ENCODE measurements at places on chromosomes 12 and 14.

DNA sequence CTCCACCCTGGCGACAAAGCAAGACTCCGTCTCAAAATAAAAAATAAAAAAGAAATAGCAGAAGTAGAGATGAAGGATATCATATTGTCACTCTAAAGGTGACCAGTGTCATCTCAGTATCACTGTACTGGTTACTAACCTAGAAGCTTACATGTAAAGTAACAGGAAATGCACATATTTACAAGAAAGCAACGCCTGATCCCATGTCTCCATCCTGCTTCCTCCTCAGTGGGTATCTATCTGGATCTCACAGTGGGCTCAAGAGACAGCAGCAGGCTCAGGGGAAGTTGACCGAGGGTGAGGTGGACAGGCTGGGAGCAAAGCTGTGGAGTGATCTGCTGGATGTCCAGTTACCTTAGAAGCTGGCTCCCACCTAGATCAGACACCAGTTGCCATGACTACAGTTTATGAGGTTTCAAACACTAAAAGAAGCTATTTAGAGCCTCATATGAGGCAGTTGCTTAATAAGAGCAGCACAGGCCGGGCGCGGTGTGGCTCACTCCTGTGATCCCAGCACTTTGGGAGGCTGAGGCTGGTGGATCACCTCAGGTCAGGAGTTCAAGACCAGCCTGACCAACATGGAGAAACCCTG is 10.5 kb downstream of the MTRFR start:
- no peak for DNase-seq

GRCh38 chr12:95368931-95369330 is 105.0 kb upstream of the METAP2 start:
- DNase-seq = no peak

- DNase-seq = no peak
Measured at GRCh38 chr12:27802511-27802910, 22.5 kb upstream of the MANSC4 start.

DNA sequence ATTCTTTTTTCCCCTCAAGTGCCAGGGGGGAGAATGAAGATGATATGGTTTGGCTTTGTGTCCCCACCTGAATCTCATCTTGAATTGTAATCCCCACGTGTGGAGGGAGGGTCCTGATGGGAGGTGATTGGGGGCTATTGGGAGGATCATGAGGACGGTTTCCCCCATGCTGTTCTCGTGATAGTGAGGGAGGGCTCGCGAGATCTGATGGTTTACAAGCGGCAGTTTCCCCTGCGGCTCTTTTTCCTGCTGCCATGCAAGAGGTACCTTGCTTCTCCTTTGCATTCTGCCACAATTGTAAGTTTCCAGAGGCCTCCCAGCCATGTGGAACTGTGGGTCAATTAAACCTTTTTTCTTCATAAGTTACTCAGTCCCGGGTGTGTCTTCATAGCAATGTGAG is 173.7 kb downstream of the CAND1 start:
- DNase-seq = no peak

DNA sequence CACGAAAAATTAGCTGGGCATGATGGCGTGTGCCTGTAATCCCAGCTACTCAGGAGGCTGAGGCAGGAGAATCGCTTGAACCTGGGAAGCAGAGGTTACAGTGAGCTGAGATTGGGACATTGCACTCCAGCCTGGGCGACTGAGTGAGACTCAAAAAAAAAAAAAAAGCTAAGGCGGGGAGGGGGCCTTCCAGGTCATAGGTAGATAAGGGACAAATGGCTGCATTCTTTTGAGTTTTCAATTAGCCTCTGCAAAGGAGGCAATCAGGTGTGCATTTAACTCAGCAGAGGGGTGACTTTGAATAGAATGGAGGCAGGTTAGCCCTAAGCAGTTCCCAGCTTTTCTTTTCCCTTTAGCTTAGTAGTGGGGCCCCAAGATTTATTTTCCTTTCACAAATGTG is 743 bp upstream of the AACS start:
- no peak for DNase-seq

- no peak for DNase-seq
Measured at GRCh38 chr12:64680235-64680634, 69.9 kb downstream of the RASSF3 start.

- DNase-seq = no peak
Measured at GRCh38 chr12:2403221-2403976, 350.6 kb downstream of the CACNA1C start.

DNA sequence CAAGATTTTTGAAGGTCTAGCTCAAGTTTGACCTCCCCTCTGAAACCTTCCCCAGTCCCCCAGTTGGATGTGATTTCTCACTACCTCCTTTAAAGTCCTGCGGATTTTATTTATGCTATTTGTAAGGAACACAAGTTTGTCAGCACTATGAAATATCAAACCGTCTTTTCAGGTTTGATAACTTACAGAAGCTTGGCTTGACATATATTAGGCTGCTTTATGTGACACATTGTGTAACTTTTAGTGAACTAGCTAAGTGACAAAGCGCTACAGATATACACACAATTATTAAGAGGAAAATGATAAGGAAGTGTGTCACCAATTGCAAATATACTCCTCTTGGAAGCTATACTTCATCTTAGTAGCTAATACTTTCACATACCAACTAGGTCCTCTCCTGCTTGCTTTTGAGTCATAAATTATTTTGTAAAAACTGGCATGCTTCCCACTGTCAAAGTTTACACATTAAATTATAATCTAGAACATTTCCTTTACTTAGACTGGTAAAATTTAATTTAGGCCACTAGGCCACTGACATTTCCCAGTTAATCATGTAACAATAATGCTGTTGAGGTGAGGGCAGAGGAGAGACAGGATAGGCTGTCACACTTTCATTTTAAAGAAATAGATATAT is 149.5 kb downstream of the TMTC3 start:
- no peak for DNase-seq

- no peak for DNase-seq
Measured at GRCh38 chr12:93299262-93299846, 78.4 kb upstream of the NUDT4 start.

DNA sequence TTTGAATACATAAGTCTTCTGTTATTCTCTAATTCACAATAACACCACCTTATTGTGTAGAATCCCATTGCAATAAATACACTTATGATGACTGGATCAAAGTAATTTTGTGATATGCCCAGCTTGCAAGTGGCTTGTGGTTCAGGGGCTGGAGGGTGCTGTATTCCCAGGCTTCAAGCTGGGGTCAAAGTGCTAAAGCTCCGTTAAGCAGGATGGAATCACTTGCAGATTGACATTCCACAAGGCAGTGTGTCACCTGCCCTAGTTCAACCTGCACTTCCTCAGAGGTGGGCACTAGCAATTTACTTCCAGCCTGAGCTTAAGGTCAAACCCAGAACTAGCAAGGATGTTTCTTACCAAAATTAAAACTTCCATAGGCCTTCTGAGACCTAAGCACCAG is 166.6 kb downstream of the SSPN start:
- DNase-seq = no peak

GRCh38 chr12:1418144-1418543 is 176.2 kb downstream of the FBXL14 start:
- DNase-seq = no peak

GRCh38 chr14:105490267-105490571 is 827 bp upstream of the TEDC1 start:
- DNase-seq = no peak

DNA sequence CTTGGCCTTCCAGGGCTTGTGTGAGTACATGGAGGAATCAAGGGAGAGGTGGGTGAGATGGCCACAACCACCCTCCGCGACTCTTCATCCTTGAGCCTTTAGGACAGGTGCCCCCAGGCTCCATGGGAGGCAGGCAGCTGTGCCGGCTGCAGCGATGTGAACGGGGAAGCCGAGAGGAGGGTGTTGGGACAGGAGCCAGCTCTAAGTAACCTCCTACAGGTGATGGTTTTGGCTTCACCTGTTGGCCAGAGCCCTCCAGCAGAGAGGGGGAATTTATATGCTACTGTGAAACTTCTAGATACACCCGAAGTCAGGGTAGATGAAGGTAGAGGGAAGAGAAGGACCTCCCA is 132.2 kb upstream of the HIF1A start:
- DNase-seq = no peak

DNA sequence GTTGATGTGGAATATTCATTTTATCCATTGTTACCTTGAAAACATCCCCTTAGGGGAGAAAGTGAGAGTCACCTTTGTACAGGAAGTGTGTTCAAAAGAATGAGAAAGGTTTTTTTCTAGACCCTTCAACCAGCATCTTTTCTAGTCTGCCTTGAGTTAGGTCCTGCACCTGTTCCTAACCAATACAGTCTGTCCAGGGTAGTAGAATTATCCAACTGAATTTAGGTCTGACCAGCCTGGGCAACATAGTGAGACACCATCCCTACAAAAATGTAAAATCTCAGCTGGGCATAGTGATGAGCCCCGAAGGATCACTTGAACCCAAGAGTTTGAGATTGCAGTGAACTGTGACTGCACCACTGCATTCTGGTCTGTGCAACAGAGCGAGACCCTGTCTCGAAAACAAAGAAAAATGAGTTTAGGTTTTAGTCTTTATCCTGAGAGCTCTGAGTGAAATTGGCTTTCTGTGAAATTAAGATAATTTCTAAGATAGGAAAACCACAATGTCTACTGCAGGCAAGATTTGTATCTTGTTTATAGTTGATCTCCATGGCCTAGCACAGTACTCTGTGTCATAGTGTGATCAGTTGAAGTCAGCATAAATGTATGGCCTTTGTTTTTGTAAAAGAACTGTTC is 25.2 kb downstream of the ARHGAP5 start:
- no peak for DNase-seq

- no peak for DNase-seq
Measured at GRCh38 chr12:1639538-1639937, 10.5 kb downstream of the WNT5B start.

GRCh38 chr14:91891101-91891500 is 23.8 kb upstream of the TC2N start:
- no peak for DNase-seq

DNA sequence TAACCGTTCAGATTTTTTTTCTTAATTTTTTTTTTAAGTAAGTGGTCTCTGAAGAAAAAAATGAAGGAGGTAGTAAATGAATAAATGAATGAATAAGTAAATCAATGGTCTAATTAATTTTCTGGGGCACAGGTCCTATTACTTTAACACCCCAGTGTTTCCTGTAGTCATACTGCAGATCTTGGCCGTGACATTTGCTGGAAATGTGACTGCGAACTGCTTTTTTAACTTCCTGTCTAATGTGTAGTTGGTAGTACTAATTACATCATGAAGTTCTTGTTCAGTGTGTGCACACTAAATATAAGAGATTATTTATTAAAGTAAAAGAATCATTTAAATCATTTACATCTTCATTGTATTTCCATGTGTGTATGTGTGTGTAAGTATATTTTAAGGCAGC is 45.4 kb downstream of the AEBP2 start:
- DNase-seq = no peak

DNA sequence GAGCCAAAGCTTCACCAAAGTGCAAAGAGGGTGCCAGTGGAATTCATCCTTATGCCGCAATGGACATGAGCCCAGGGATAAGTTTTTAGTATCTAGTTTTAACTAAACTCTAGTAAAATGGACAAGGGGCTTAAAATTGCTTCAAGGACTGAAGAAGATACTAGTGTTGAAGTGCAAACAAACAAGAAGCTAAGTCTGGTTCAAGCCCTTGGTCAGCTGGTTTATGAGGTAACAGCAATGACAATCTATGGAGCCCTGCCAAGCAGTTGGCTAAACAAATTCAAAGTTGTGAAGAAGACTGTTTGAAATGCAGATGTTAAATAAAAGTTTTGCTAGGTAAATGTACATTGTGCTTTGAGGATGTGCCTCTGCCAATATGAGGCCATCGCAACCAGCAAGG is 209.4 kb downstream of the KTN1 start:
- no peak for DNase-seq

DNA sequence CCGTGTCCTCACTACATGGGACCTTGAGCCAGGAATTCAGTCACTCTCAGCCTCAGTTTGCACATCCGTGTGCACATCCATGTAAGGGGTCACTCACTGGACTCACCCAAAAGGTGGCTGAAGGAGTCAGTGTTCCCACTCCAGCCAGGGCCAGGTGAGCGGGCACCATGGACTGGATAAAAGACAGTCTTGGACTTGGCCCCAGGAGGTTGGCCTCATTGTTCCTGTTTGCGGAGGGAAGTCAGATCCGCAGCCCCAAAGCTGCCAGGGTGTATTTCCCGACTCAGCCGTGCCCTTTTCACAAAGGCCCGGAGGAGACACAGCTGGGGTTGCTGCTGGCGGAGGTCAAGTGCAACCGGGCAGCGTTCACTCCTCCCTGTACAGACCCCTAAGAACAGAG is 170.7 kb upstream of the MYL2 start:
- DNase-seq = no peak

Data from NCI-H524 treated with DMSO at 0.1 percent for 48 hours (cell line).